ENCODE measurements at places on chromosomes 16 and 17.
A peak's percentile ranks its signal among the peaks of the same experiment; 100 is the strongest.

GRCh38 chr16:4058386-4058785 lies 57.9 kb downstream of the ADCY9 start:
- no peak for DNase-seq

DNA sequence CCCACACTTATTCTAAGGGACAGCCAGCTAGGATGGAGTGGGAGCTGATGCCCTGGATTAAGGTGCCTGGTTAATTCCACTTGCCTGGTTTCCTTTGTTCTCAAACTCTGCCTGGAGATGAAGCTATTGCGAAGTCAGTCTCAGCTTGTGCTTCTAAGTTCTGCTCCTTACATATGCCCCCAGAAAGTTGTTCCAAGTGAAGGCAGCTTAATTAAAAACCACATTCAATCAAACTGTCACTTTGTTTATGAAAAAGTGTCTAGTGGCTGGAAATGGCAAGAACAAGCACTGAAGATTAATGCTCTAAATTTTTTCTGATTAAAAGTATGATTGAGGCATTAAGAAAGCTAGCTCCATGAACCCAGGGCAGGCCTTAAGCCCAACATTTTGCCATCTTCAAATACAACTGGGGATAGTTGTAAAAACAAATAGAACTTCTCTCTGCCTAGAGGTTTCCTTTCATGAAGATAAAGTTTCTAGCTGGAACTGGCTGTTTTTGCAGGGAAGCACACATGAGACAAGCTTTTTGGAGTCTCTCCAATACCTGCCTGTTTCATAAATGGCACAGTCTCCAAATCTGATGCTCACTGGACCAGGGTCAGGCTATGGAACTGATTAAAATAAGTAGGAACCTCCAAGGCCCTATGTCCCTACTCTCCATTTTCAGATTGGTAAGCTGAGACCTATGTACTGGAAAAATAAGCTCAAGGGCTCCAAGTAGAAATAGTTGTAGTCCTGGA lies 100.9 kb downstream of the GRIN2A start:
- no peak for DNase-seq

DNA sequence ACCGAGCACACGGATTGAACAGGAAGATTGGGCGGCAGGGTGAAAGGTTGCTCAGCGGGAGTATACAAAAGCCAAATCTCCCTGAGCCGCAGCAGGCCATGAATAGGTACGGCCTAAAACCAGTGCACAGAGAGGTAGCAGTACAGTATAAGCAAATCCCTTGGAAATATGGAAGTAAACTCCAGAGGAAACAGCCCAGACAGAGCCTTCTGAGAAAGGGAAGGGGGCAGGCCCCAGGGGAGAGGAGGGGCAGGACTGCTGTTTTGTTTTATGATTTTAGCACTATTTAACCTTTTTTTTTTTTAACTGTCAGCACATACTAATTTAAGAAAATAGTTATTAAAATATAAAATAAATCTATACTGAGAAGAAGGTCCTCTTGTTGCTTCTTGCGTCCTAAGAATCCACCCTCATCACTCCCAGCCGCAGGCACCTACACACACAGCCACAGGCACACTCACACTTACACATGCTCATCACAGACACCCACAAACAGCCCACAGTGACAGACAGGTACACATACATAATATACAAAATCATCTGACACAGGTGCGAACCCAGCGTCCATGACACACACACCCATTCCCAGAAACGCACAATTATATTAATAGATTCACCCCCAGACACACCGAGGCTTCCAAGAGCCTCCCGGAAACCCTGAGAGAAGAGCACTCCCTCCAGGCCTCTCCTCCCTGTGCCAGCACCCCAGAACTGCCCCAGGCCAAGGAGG lies 12.8 kb downstream of the PLXDC1 start:
- no peak for DNase-seq

- no peak for DNase-seq
Observed at GRCh38 chr17:8133941-8134340, 10.0 kb upstream of the HES7 start.

- DNase-seq: no peak
Observed at GRCh38 chr17:44097110-44097958, 26.1 kb downstream of the HDAC5 start.

- DNase-seq: no peak
Observed at GRCh38 chr17:50520483-50520882, 12.1 kb upstream of the EPN3 start.

- peak; percentile 91 for DNase-seq
Observed at GRCh38 chr17:17494870-17495535, 1.2 kb downstream of the RASD1 start.

- DNase-seq: no peak
Observed at GRCh38 chr16:83215406-83216001, 588.7 kb downstream of the CDH13 start.

DNA sequence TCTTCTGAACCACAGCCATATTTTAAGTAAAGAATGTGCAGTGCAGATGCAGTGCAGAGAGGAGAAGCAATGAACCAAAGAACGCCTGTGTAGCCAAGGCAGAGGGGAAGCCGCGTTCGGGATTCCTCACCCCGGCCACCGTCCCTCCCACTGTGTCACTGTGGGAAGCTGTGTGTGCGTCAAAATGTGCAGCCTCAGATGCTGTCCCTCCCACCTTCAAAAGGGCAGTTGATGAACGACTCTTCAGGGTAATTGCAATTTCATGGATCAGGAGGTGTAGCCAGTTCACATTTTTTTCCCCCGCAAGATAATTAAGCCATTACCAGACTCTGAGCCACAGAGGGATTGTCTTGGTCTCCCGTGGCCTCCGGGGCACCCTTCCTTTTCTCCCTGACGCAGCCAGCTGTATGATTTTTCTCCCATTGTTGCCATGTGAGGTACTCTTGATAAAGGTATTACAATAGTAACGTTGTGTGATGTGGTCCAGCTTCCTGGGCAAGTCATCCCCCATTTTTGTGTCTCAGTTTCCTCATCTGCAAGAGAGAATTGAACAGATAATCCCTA lies 190.0 kb downstream of the FOXL1 start:
- no peak for DNase-seq

- no peak for DNase-seq
Observed at GRCh38 chr16:50523710-50524109, 24.5 kb upstream of the NKD1 start.

DNA sequence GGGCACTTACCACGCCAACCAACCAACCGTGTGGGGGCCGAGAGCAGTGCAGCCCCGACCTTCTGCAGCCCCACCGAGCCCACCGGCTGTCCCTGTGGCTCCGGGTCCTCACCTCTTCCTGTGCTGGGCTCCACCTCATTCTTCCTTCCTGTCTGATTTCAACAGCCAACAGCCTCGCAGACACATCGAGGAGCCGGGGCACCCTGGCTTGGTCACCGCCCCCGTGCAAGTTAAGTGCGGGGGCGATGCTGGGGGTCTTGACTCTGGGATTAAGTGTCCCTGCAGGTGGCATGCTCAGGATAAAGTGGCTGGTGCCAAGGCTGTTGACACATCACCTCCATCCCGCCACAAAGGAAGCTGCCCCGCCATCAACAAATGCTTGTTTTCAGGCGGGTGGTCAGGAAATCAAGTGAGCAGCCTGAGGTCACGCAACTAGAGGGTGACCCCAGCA lies at the start of gene NLRC3:
TSS of gene NLRC3 (minus strand) at position 102 of the 451 bp plus-strand sequence. CDS start 12,367 bp downstream, outside the sequence.
- no peak for DNase-seq

- DNase-seq: no peak
Observed at GRCh38 chr17:40960144-40960543, 6.6 kb downstream of the KRT39 start.

DNA sequence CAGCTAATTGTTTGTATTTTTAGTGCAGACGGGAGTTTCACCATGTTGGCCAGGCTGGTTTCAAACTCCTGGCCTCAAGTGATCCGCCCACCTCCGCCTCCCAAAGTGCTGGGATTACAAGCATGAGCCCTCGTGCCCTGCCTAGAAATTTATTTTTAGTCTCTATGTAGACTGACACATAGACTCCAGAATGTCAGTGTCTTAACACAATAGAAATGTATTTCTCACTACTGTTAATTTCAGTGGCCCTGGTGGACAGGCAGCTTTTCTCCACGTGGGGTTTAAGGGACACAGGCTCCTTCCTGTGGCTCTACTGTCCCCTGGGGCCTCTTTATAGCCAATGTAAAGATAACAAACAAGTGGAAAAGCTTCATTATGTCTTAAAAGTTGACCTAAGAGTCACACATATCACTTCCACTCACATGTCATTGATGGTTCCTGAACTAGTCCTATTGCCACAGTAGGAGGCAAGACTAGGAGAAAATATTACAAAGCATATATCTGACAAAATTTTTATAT lies 43.8 kb downstream of the COPRS start:
- no peak for DNase-seq

DNA sequence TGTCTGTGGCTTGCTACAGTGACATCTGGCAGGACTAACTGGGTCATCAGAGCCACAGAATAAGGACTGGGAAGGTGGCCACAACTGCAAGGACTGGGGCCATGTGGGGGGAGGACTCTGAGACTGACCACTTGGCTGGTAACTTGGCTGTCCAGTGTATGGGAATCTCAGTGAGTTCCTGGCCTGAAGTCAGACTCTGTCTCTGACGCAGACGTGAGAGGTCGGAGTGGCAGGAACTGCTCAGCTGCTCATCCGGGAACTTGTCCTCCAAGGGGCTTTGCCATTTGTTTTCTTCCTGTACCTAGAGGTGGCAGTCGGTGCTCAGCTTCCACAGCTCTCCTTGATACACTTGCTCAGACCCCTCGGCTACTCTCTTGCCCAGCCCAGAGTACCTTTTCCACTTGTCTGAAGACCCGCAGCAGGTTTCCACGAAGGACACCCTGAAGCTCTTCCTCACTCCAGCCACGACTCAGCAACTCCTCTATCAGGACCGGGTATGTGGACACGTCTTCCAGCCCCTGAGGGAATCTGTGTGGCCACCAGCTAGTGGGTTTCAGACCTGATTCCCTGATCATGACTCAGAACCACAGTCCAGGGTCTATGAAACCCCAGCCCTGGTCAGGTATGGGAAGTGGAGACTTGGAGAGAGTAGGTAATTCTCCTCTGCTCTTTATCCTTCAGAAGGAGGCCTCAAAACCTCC lies 7.3 kb upstream of the DPEP3 start:
- DNase-seq: no peak

DNA sequence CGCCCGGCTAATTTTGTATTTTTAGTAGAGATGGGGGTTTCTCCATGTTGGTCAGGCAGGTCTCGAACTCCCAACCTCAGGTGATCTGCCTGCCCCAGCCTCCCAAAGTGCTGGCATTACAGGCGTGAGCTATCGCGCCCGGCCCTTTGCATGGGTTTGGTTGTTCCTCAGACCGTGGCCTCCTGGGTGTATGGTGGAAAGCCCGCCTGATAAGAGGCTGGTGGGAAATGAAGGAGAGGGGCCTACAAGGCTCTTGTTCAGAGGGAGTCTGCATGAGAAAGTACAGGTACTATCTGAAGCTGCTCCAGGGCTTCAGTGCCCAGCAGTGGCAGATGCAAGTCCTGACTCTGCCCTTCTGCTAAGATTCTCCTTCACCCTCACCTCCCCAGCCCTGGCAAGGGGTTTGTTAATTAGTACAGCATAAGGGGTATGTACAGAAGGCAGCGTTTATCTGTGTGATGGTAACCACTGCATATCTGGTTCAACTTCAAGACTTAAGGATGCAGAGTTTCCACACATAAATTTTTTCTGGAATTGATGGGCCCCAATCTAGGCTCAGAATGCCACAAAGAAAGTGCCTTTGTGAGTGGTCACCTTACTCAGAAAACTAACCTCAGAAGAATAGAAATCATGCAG lies 24.2 kb downstream of the GRB7 start:
- DNase-seq: no peak

Measured in posterior vena cava (tissue), 2 donors.